NCI-H446 treated with DMSO at 0.1 percent for 48 hours (cell line): ENCODE measurements at places on chromosomes 5 and 9.

GRCh38 chr9:138038244-138038671 lies 160.7 kb downstream of the CACNA1B start:
- DNase-seq: no peak

- no peak for DNase-seq
Measured at GRCh38 chr9:35767458-35767857, 13.4 kb upstream of the MSMP start.

GRCh38 chr9:80699511-80699998 lies 989.8 kb downstream of the TLE1 start:
- DNase-seq: no peak

DNA sequence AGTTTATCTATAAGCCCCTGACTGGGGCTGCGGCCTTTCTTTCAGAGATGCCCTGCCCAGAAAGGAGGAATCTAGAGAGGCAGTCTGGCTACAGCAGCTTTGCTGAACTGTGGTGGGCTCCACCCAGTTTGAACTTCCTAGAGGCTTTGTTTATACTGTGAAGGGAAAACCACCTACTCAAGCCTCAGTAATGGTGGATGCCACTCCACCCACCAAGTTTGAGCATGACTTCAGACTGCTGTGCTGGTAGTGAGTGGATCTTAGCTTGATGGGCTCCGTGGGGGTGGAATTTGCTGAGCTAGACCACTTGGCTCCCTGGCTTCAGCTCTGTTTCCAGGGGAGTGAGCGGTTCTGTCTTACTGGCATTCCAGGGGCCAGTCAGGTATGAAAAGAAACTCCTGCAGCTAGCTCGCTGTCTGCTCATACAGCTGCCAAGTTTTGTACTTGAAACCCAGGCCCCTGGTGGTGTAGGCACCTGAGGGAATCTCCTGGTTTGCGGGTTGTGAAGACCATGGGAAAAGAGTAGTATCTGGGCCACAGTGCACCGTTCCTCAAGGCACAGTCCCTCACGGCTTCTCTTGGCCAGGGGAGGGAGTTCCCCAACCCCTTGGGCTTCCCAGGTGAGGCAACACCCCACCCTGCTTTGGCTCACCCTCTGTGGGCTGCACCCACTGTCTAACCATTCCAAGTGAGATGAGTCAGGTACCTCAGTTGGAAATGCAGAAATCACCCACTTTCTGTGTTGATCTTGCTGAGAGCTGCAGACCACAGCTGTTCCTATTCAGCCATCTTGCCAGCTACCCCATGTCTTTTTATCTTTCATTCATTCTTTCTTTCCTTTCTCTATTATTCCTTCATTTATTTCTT lies 211.8 kb upstream of the C9orf72 start:
- no peak for DNase-seq

DNA sequence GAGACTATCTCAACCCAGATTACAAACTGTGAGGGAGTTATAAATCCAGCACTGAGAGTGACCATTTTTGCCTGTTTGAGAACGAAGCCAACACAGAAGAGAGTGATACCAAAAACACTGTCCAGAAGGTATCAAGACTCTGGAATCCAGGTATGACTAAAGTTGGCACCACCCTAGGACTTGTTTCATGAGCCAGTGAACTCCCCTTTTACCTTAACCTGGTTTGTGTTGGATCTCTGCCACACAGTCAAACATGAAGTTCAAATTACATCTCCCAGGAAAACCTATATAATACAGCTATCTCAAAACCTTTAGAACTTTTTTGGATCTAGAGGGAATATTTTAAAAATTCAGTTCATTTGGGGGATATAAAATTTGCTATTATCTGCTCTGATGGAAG lies 11.4 kb downstream of the ZBTB5 start:
- DNase-seq: no peak

DNA sequence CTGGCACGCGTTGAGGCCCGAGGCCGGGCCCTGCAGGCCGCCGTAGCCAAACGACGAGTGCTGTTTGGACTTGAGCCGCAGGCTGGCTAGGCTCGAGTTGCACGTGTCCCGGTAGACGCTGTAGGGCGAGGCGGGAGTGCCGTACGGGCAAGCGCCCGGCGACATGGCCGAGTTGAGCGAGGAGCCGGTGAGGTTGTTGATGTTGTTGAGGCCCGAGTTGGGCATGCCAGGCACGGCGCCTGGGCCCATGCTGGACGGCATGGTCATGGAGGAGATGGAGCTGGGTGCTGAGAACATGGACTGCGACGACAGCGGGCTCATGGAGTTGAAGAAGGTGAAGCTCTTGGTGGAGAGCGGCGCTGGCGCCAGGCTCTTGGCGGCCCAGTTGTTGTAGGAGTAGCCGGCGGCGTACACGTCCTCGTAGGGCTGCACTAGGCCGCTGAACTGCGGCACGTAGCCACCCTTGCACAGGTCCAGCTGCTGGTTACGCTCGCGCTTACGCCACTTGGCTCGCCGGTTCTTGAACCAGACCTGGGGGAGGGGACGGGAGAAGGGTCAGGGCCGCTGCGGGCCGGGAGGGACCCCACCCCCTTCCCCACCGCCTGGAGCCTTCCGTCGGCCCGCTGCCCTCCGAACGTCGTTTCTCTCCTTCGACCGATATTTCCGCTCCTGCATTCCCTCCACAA lies 5.1 kb downstream of the PITX1 start:
- no peak for DNase-seq

DNA sequence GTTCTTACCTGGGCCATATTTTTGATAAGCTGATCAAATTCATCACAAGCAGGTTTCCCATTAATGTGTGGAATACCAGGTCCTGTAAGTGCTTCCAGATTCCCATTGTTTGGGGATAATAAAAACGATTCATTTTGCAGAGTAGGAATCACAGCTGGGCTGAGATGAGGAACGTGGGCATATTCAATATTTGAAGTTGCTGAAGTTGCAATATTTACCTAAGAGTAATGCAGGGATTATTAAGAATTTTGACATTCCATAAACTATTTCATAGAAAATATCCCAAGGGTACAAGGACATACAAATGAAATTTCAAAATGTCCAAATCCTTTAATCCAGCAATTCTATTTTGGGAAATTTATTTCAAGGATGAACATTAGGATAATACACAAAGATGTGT lies 55.1 kb downstream of the MPDZ start:
- no peak for DNase-seq

DNA sequence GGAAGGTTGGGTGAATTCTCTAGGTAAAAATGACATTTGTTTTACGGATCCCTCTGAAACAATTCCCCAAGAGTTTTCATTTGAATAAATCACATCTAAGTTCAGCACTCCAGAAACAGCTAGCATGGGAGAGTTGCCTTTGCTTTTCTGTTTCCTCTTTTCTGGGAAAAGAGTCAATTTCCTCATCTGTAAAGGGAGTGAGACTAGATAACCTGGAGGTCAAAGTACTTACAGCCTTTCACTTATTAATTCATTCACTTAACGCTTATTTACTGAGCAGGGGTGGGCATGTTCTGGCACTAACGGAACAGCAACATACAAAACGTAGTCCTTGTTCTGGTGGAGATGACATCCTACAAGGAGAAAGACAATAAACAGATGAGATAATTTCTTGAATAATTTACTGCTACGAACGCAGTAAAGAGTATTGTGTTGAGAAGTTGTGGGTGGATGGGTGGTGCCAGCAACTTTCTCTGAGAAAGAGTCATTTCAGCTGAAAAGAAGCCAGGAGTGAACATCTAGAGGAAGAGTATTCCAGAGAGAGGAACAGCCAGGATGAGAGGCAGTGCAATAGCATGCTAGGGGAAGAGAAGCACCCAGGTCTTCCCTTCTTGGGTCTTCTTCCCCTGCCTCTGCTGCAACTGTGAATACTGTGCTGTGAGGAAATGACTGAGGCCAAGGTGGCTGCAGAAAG lies 335.6 kb downstream of the ZSWIM6 start:
- DNase-seq: no peak
